ENCODE measurements at places on chromosomes 7 and 10.

- DNase-seq, result no peak
These were observed 707.9 kb downstream of the AUTS2 start for GRCh38 chr7:70306173-70306572.

DNA sequence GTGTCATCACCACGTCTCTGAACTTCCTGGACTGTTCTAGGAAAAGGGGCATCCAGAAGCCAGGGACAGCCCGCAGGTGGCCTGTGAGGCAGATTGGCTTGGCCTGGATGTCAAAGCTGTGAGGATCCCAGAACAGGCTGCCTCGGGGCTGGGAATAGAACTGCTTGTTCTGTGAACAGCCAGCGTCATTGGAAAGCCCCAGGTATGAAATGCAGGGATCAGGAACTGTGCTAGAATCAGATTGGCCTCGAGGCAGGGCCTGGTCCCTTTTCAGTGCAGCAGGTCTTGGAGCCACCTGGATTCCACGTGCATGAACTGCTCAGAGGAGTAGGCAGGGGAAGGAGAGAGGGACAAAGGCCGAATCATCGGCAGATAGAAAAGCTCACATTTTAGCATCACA lies 44.6 kb downstream of the FAM20C start:
- DNase-seq, result no peak

GRCh38 chr7:80277434-80278427 lies 143.1 kb downstream of the GNAI1 start:
- DNase-seq, result no peak

GRCh38 chr7:95001258-95001657 lies 93.9 kb downstream of the PPP1R9A start:
- no peak for DNase-seq

GRCh38 chr7:147376192-147376591 lies 1214.4 kb upstream of the C7orf33 start:
- DNase-seq, result no peak

DNA sequence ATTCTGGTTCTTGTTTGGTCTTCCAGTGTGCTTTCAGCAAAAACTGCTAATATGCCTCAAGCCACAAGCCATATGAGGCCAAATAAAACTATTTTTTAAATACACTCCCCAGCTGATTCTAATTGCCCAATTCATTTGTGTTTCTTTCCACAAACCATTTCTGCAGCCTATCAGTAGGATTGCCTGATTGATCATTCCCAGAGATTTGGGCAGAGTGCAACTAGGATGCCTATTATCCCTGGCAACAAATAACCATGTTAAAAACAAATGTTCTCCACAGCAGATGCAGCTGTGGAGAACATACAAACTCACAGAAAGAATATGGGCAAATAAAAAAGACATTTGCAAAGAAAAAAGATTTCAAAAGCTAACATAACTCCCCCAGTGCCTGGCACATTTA lies 76.9 kb upstream of the CAV2 start:
- DNase-seq, result no peak
